EH (cell line): ENCODE measurements at places on chromosomes 12 and 14.

DNA sequence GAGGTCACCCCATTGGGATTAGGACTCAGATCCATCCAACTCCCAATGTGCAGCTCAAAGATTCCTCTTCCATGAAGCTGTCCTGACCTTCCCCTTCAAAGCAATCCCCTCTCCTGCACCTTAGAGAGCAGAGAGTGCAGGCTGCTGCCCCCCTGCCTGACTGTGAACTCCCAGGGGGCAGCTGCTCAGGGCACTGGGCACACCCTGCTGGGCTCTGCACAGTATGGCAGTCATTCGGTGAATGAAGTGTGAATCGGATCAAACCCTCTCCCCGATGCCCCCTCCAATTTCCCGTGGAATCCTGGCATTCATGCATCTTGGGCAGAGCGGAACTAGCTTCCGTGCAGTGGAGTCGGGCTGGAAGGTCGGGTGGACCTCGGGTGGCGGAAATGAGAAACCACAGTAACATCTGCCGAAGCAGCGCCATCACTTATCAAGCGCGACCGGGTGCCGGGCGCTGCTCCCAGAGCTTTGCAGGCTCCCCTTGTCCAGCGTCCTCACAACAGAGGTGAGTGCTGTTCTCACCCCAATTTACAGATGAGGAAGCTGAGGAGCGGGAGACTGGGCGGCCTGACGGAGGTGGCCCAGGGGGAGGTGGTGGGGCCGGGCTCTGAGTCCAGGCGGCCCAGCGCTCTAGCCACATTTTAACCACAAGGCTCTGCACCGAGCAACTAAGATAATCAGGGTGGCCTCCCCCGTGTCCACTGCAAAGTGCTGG lies 14.7 kb downstream of the GALNT9 start:
- no peak for DNase-seq

- DNase-seq = peak; percentile 42
Observed at GRCh38 chr14:51070726-51071125, 24.2 kb downstream of the TRIM9 start.

DNA sequence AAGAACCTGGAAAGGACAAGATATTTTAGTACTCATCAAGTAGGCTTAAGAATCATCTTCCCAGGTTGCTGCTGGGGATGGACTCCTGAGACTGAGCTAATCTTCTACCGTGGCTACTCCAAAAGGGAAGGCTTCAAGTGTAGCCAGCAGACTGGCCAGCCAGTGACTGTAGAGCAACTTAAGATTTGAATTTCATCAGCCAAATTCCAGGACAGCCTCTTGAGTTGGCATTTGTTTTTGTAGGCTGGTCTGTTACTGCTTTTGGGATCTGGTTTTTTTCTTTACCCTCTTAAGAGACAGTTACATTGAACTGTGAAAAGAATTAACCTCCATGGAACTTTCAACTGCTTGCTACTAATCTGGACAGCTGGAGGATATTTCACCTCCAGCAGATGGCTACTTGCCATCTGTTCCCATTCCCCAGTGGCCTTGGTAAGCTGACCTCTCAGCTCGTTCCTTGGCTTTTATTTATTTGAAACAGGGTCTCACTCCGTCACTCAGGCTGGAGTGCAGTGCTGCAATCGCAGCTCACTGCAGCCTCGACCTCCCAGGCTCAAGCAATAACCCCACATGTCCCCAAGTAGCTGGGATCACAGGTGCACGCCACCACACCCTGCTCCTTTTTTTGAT lies 20.7 kb downstream of the VTI1B start:
- DNase-seq = peak; percentile 68

DNA sequence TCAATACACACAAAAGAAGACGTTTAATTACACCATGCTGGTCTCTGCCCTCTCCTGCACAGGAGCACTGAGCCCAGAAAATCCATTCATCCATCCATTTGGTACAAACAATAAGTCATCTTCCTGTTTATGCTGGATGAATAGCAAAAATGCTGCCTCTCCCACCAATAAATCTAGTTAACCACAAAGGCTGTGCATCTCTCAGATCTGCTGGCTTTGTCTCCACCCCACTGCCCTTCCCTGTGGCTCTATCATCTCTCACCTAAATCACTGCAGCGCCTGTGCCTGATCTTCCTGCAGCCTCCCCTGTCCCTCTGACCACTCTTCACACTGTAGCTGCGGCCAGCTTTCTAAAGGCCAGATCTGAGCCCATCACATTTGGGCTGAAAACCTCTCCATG lies 72.9 kb upstream of the DDX11 start:
- peak; percentile 46 for DNase-seq

GRCh38 chr12:10701131-10701681 lies 21.9 kb downstream of the YBX3 start:
- DNase-seq = peak; percentile 49

DNA sequence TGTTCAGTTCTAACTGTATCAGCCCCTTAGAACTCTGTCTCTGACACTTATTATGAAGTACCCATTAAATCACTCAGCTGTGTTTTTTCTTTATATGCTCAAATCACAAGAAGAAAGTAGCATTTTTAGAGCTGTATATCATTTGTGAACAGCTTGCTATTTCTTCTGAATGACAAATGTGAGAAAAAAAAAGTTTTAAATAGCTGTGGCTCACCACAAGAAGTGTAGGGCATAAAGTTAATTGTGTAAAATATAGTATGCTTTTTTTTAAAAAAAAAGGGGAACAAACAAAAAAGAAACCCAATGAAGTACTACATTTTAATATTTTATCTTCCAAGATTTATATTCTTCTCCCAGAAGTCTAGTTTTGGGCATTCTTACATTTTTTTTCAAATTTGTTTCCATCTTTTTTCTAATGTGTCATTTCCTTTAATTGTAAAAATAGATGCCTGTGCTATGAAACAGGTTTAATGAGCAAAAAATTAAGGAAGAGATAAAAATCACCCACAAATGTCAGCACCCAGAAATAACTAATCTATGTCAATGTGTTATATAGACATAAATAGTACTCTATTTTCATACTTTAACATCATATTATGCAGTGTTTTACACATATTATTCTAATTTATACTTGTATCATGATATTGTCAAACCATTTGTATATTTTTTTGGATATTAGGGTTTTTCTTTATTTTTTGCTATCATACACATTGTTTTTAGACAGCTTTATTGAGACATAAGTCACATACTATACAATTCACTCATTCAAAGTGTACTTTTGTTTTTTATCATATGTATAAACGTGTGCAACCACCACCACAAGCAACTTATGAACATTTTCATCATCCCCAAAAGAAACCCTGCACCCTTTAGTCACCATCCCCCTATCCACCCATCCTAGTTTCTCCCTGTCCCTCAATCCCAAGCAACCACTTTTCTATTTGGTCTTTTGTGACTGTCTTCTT lies 22.4 kb upstream of the LRRK2 start:
- DNase-seq = no peak

DNA sequence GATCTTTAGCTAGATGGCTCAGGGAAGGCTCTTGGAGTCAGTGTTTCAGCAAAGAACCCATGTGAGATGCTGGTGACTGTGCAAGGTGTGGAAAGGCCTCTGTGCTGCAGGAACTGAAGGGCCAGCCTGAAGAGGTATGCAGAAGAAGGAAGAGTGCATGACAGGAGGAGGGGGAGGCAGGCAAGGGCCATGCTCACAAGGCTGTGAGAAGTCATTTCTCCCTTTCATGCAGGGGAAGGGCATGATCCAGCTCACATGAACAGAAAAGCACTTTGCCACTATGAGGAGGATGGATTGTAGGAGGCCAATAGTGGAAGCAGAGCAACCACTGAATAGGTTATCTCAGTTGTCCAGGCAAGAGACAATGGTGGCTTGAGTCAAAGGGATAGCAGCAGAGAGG lies 83.7 kb downstream of the SSPN start:
- no peak for DNase-seq

DNA sequence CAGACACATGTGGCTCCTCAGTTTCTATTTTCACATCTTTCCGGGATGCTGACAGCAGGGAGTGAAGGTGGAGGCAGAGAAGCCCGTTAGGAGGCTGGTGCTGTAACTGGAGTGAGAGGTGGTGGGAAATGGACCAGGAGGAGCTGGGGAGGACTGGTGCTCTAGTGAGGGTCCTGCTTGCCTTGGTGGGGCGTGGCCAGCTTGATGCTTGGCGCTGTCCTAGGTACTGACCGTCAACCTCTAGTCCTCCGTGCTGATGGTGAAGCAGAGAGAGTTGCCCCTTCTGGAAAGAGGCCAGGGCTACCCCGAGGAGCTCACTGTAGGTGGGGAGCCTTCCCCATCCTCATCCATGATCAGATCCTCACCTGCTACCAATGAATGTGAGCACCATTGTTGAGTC lies 1.4 kb downstream of the TRMT61A start:
- peak; percentile 45 for DNase-seq

DNA sequence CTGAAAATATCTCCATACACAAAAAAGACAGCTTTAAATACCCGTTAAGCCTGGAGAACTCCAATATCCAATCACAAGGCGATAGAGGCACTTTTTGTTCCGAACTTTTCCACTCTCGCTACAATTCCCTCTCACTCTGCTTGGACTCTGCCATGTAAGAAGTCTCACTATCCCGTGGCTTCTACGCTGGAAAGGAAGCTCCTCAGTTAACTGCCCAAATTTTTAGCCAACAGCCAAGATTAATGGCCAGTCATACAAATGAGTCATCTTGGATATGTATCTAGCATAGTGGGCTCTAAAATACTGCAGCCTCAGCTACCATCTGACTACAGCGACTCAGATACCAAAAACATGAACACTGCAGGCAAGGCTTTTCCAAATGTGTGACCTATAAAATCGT lies 45.5 kb upstream of the RERGL start:
- DNase-seq = no peak

- no peak for DNase-seq
Observed at GRCh38 chr14:68737086-68737485, 55.8 kb downstream of the ZFP36L1 start.

DNA sequence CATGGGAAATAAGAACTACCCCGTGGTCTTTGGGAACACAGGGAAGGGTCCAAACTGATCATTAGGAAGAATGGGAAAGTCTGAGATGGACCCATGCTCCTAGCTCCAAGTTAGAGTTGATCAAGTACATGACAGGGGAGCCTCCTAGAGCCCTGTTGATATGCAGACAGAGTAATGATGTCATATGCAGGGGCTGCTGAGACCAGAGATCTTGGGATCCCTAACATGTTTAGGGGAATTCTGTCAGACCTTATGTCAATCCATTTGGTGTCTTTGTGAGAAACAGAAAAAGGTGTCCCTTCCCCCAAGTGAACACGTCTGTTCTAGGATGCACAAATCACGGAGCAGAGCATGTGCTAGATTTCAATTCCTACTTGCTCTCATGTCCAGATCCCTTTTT lies 6.6 kb downstream of the SLC25A21 start:
- no peak for DNase-seq

GRCh38 chr12:47808574-47809365 lies 10.9 kb downstream of the HDAC7 start:
- peak; percentile 67 for DNase-seq

DNA sequence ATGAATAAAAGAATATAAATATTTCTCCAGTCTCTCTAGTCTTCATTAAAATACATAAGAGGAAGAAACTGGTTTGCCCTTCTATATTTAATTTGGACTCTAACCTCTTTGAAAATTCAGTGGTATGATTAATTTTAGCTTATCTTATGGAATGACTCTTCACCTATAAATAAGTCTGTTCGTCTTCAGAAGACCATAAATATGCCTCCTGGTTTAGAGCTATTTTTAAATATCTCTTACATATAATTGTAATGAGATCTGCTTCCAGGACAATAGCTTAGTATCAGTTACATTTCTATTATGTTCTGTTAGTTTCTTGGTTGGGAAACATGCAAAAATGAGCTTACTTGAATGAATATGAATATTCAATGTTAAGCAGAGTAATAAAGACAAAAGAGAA lies 257.5 kb upstream of the HMGA2 start:
- peak; percentile 56 for DNase-seq

DNA sequence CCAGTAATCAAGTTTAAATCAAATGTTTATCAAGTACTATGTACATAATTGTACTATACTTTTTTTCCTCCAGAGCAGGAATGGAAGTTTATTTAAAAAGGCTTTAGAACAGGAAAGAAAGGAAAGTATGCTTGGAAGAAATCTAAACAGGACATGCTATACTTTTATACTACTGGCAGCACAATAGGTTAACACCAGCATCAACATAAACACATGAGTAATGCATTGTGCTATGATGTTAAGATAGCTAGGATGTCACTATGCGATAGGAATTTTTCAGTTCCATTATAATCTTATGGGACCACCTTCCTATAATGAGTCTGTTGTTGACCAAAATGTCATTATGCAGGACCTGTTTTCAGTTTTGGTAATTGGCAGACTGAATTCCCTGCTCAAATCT lies 41.5 kb upstream of the ANKS1B start:
- DNase-seq = peak; percentile 17

- DNase-seq = no peak
Observed at GRCh38 chr14:20601522-20601921, 10.3 kb upstream of the RNASE12 start.

DNA sequence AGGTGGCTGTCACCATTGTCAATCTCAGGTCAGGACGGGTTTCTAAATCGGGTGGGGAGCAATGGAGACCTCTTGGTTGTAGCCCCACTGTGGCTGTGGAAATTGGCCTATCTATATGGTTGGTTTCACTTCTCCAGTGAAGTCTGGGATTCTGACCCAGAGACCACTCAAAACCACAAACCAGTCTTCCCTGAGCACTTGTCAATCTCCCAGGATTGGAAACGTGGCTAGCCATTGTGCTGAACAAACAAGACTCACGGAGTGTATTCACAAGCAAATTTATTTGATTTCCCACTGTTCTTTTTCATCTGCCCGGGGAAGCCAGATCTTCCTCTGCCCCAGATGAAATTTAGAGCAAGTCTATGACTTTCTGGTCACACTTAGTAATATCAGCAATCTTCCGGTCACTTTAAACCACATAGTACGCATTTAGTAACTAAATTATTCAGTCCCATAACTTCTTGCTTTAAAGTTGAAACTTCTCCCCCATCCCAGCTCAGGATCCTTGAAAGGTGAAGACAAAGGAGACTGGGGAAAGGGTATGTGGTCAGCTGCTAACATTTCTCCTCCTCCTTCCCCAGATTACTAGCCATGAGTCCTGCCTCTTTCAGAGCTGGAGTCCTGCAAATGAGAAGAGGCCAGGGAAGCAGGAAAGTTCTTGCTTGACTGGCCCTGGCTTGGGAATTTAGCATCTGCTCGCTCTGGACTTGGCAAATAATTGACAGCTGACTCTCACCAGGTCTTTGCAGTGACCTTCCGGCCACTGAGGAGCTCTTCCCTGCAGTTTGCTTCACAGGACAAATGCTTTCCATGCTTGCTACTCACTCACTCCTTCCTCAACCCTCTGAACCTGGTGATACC lies 123.2 kb upstream of the MAX start:
- no peak for DNase-seq

DNA sequence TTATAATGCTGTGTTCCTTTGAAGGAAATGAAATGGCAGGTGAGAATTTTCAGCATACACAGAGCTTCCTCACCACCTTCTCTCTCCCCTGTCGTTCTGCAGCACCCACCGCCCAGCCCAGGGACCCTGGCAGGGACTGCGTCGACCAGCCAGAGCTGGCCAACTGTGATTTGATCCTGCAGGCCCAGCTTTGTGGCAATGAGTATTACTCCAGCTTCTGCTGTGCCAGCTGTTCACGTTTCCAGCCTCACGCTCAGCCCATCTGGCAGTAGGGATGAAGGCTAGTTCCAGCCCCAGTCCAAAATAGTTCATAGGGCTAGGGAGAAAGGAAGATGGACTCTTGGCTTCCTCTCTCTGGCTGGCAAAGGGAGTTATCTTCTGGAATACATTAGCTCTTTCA lies 35.1 kb downstream of the PAPLN start:
- DNase-seq = no peak

GRCh38 chr14:74409441-74409840 lies 16.6 kb downstream of the SYNDIG1L start:
- no peak for DNase-seq

GRCh38 chr14:76490111-76490510 lies 114.2 kb downstream of the ESRRB start:
- DNase-seq = no peak
